Endothelial cell (in vitro differentiated cells): ENCODE measurements at places on chromosomes 3 and 15.

DNA sequence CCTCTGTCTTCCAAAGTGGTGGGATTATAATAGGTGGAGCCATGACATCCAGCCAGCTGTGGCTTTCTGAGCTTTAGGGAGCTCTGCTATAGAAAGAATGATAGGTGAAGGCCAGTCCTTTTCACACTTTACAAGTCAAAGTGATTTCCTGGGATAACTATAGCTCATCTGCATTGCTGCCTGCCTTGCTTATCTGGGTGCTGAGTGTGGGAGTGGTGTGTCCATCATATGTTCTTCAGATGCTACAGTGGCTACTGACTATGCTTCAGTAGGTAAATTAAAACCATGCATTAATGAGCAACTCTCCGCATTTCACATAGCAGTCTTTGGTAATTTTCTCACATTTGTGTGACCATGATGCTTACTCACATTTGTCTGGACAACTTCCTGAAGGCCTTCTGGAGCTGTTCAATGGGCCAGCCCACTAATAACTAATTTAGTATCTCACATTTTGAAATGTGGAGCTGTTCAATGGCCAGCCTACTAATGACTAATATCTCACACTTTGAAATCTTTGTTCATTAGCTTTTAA lies 23.4 kb downstream of the RHOA start:
- DNase-seq: no peak
- no peak overlapping the region for H3K4me3 ChIP-seq
- H3K27me3 ChIP-seq: no peaks in the 10 kb centered on the region
- peaks cover 4% of the 10 kb centered on the region for H3K36me3 ChIP-seq

- DNase-seq: no peak
- peaks cover 2% of the 10 kb centered on the region for H3K4me1 ChIP-seq
- H3K4me3 ChIP-seq: no peak overlapping the region
- H3K27me3 ChIP-seq: no peaks in the 10 kb centered on the region
Observed at GRCh38 chr3:161072211-161072621, 32.9 kb downstream of the B3GALNT1 start.

GRCh38 chr3:195148549-195148948 lies 122.4 kb downstream of the XXYLT1 start:
- H3K36me3 ChIP-seq: no peaks in the 10 kb centered on the region
- peak overlapping the region; percentile 36 for H3K27ac ChIP-seq
- H3K27me3 ChIP-seq: peaks cover 7% of the 10 kb centered on the region
- no peak overlapping the region for H3K4me3 ChIP-seq
- DNase-seq: no peak

- no peak overlapping the region for H3K4me3 ChIP-seq
- H3K27ac ChIP-seq: no peak overlapping the region
- peaks cover 28% of the 10 kb centered on the region for H3K4me1 ChIP-seq
- peaks cover 14% of the 10 kb centered on the region for H3K36me3 ChIP-seq
- DNase-seq: no peak
Observed at GRCh38 chr3:50352781-50353180, 2.1 kb downstream of the CYB561D2 start.

- H3K4me3 ChIP-seq: no peak overlapping the region
- no peak overlapping the region for H3K27ac ChIP-seq
- H3K27me3 ChIP-seq: no peaks in the 10 kb centered on the region
Observed at GRCh38 chr15:56933410-56933809, 15.0 kb downstream of the TCF12 start.

DNA sequence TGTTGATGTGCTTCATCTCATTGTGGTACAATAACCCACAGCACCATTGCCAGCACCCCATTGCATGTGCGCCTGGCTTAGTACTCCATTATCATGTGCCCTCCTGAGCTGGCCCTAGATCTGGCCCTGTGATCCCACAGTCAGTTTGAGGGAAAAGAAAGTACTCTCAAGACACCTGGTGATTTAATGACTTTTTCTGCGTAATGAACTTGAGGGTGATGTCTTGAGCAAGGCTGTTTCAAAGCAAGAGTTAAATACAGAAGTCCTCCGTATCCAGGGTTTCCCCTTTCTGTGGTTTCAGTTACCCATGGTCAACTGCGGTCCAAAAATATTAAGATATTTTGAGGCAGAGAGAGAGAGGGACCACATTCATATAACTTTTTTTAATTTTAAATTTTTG lies 16.3 kb downstream of the C3orf20 start:
- DNase-seq: no peak
- peaks cover 2% of the 10 kb centered on the region for H3K27me3 ChIP-seq
- no peaks in the 10 kb centered on the region for H3K36me3 ChIP-seq
- H3K4me1 ChIP-seq: no peaks in the 10 kb centered on the region
- no peak overlapping the region for H3K27ac ChIP-seq

GRCh38 chr3:178966299-178967176 lies 105.1 kb downstream of the ZMAT3 start:
- DNase-seq: no peak
- no peaks in the 10 kb centered on the region for H3K36me3 ChIP-seq
- peaks cover 13% of the 10 kb centered on the region for H3K4me1 ChIP-seq
- H3K27ac ChIP-seq: peak overlapping the region; percentile 22
- no peak overlapping the region for H3K4me3 ChIP-seq

DNA sequence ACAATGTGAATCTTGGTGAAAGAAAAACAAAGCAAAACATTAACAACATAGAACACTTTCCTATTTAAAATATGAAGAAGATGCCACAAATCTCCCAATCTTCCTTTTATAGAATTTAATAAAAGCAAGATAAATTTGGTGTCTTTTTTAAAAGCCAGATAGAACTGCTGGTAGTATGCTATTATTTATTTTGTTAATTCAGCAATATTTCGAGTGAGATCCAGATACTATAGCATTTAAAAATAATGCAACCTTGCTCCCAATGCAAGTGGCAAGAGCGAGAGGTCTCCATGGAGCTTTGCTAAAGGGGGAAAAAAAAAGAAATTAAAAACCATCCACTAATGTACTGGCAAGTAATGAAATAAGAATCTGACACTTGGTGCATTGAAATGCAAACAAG lies 121.8 kb downstream of the IL20RB start:
- H3K36me3 ChIP-seq: peaks cover 4% of the 10 kb centered on the region
- peaks cover 4% of the 10 kb centered on the region for H3K27me3 ChIP-seq
- no peak overlapping the region for H3K27ac ChIP-seq
- DNase-seq: no peak

DNA sequence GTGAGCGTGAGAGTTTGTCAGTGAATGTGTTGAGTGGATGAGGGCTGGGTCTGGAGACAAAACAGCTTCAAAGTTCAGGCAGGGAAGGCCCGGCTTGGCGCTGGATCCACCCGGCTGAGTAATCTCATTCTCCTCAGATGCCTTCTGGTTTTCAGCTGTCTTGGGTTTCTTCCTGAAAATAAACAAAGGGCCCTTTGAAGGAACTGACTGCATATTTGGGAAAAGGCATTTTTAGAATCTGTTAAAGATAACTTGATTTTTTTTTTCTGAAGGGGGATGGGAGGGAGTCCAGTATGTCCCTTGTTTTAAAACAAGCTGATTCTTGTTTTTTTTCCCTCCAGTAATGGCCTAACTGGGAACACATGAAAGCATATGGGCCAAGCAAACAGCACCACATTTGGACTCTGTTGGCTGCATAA lies 86.4 kb downstream of the TIGIT start:
- H3K27me3 ChIP-seq: no peaks in the 10 kb centered on the region
- H3K36me3 ChIP-seq: no peaks in the 10 kb centered on the region
- peaks cover 3% of the 10 kb centered on the region for H3K4me1 ChIP-seq
- no peak overlapping the region for H3K27ac ChIP-seq
- no peak for DNase-seq

GRCh38 chr3:101778385-101779046 lies 495 bp upstream of the NXPE3 start:
- peak overlapping the region; percentile 96 for H3K4me3 ChIP-seq
- H3K4me1 ChIP-seq: peaks cover 15% of the 10 kb centered on the region
- H3K27ac ChIP-seq: peak overlapping the region; percentile 8
- peaks cover 9% of the 10 kb centered on the region for H3K36me3 ChIP-seq
- no peak for DNase-seq
- peaks cover 8% of the 10 kb centered on the region for H3K27me3 ChIP-seq

GRCh38 chr3:161405087-161405486 lies 33.8 kb upstream of the SPTSSB start:
- no peaks in the 10 kb centered on the region for H3K36me3 ChIP-seq
- H3K27ac ChIP-seq: no peak overlapping the region
- no peaks in the 10 kb centered on the region for H3K27me3 ChIP-seq

- peaks cover 10% of the 10 kb centered on the region for H3K4me1 ChIP-seq
- no peak overlapping the region for H3K4me3 ChIP-seq
- H3K36me3 ChIP-seq: no peaks in the 10 kb centered on the region
- no peak overlapping the region for H3K27ac ChIP-seq
- no peak for DNase-seq
- H3K27me3 ChIP-seq: no peaks in the 10 kb centered on the region
Observed at GRCh38 chr3:197085137-197085536, 55.5 kb upstream of the MELTF start.

GRCh38 chr15:61309031-61309511 lies 80.0 kb upstream of the RORA start:
- no peak overlapping the region for H3K27ac ChIP-seq
- no peaks in the 10 kb centered on the region for H3K27me3 ChIP-seq
- no peaks in the 10 kb centered on the region for H3K36me3 ChIP-seq
- H3K4me1 ChIP-seq: no peaks in the 10 kb centered on the region

GRCh38 chr3:100629421-100630127 lies 20.2 kb downstream of the ADGRG7 start:
- H3K27me3 ChIP-seq: peaks cover 2% of the 10 kb centered on the region
- no peaks in the 10 kb centered on the region for H3K36me3 ChIP-seq
- no peak for DNase-seq
- H3K27ac ChIP-seq: no peak overlapping the region
- H3K4me3 ChIP-seq: no peak overlapping the region
- no peaks in the 10 kb centered on the region for H3K4me1 ChIP-seq

GRCh38 chr3:13690636-13691035 lies 141.7 kb downstream of the FBLN2 start:
- peaks cover 6% of the 10 kb centered on the region for H3K27me3 ChIP-seq
- DNase-seq: no peak
- no peak overlapping the region for H3K4me3 ChIP-seq
- no peak overlapping the region for H3K27ac ChIP-seq
- no peaks in the 10 kb centered on the region for H3K36me3 ChIP-seq

GRCh38 chr15:33358306-33358705 lies 47.5 kb downstream of the RYR3 start:
- H3K4me1 ChIP-seq: no peaks in the 10 kb centered on the region
- no peak overlapping the region for H3K27ac ChIP-seq
- H3K4me3 ChIP-seq: no peak overlapping the region
- H3K27me3 ChIP-seq: no peaks in the 10 kb centered on the region

GRCh38 chr3:71525391-71525790 lies 58.1 kb downstream of the FOXP1 start:
- peaks cover 34% of the 10 kb centered on the region for H3K4me1 ChIP-seq
- no peak for DNase-seq
- H3K4me3 ChIP-seq: no peak overlapping the region
- H3K27me3 ChIP-seq: no peaks in the 10 kb centered on the region
- H3K36me3 ChIP-seq: no peaks in the 10 kb centered on the region
- H3K27ac ChIP-seq: no peak overlapping the region

DNA sequence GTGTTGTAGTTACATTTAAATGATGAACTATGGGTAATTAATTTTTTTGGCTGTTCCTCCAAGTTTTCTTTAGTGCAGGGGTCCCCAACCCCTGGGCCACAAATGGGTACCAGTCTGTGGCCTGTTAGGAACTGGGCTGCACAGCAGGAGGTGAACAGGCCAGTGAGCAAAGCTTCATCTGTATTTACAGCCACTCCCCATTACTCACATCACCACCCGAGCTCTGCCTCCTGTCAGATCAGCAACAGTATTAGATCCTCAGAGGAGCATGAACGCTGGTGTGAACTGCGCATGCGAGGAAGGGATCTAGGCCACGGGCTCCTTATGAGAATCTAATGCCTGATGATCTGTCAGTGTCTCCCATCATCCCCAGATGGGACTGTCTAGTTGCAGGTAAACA lies 75.9 kb upstream of the RPL35A start:
- no peak for DNase-seq
- peak overlapping the region; percentile 31 for H3K4me3 ChIP-seq
- no peak overlapping the region for H3K27ac ChIP-seq
- no peaks in the 10 kb centered on the region for H3K27me3 ChIP-seq

DNA sequence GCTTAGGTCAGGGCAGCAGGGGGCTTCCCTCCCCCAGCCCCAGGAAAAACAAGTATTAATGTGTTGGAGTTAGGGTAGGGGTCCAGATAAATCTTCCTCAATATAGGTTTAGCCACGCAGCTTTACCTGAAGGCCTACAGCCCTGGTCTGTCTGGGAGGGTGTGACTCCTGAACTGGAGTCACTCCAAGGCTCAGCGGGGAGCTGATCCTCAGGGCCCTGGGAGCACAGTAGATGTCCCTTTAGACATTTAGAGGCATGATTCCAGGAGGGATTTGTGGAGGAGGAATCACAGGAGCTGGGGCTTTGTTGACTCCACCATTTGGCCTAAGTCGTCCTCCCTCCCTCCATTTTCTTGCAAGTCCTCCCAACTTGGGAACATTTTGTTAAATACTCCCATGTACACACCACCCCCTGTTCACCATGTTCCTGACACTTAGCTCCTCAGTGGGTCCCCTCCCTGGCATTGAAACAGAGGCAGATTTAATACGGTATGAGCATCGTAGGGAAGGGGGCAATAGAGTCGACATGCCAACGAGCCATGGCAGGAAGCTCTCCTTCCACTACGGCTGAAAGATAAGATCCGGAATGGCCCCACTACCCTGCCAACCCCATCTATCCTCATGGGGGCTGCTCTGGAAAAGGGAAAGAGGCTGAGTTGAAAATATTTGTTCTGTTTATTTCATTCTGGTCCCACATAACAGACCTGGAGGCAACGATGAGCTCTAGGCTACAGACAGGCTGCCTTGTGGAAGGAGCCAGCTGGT lies 69.0 kb upstream of the LARS2 start:
- no peak for DNase-seq
- no peak overlapping the region for H3K4me3 ChIP-seq
- H3K27ac ChIP-seq: no peak overlapping the region
- H3K4me1 ChIP-seq: no peaks in the 10 kb centered on the region

- H3K27me3 ChIP-seq: no peaks in the 10 kb centered on the region
- no peak for DNase-seq
- H3K4me1 ChIP-seq: peaks cover 7% of the 10 kb centered on the region
- peaks cover 15% of the 10 kb centered on the region for H3K36me3 ChIP-seq
Observed at GRCh38 chr3:128851601-128852000, 27.8 kb upstream of the ACAD9 start.

- H3K27me3 ChIP-seq: no peaks in the 10 kb centered on the region
- H3K4me1 ChIP-seq: no peaks in the 10 kb centered on the region
- H3K36me3 ChIP-seq: no peaks in the 10 kb centered on the region
- no peak for DNase-seq
- H3K4me3 ChIP-seq: no peak overlapping the region
Observed at GRCh38 chr3:162992741-162993140, 1496.1 kb downstream of the OTOL1 start.

GRCh38 chr3:147305533-147306250 lies 100.7 kb downstream of the ZIC4 start:
- H3K36me3 ChIP-seq: no peaks in the 10 kb centered on the region
- H3K27me3 ChIP-seq: peaks cover 3% of the 10 kb centered on the region
- no peak overlapping the region for H3K27ac ChIP-seq
- H3K4me1 ChIP-seq: no peaks in the 10 kb centered on the region
- DNase-seq: no peak
